ENCODE measurements at places on chromosomes 2 and 18.

DNA sequence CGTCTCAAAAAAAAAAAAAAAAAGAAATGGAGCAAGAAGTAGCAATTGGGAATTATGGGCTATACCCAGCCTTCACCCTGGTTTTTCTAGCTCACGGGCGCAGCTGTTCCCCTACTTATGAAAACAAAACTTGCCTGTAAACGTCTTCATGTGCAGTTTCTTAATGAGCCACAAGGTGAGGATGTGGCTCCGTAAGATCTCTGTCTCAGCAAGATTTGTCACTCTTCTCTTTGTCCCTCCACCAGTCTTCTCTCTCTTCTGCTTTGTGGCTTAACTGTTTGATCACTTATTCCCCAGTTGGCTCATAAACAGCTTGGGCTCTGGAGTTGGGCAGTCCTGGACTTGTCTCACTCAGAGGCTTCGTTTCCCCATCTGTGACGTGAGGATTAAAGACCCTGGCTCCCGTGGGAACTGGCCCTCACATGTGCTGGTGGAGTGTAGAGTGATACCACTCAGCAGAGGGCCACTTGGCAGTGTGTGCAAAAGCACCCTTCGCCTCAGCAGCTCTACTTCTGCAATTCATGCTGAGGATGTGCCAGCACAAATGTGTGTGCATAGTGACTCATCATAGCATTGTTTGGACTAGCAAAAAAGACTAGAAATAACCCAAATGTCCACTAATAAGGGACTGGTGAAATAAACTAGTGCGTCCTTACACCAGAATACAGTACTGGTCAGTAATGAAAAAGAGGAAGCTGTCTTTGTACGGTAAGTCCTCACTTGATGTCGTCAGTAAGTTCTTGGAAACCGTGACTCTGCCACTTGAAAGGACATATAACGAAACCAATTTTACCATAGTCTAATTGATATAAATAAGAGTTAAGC lies 8.7 kb downstream of the CEP68 start:
- no peak for DNase-seq

DNA sequence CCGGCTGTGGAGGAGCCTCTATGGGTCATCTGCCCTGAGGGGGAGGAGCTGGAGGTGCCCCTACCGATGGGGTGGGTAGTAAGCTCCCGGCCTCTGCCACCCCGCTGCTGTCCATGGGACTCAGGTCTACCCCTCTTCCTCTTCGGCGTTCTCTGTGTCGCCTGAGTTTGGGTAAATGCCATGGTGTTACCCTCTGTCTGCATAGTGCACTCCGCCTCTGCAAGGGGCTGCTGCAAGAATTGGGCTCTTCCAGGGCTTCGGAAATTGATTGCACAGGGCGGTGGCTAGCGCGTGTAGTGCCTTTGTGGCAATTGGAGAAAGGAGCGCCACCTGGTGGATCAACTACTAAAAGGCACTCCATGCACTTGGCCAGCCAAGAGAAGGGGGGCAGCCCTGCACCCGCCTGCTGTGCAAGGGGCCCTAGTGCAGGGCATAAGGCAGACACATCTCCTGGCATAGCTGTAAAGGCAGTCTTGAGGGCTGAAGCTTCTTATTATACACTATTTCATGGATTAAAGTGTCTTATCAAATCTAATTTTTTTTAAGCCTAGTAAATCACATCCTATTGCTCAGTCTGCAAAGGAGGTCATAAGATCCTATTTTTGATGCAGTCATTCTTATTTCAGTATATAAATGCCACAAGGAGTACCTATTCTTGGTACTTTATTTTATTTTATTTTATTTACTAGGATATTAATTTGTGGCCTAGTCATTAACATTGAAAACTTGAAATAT lies 308.9 kb downstream of the PDE11A start:
- peak; percentile 38 for DNase-seq

- no peak for DNase-seq
These were observed 141.6 kb downstream of the ZNF236 start for GRCh38 chr18:76963936-76964335.

DNA sequence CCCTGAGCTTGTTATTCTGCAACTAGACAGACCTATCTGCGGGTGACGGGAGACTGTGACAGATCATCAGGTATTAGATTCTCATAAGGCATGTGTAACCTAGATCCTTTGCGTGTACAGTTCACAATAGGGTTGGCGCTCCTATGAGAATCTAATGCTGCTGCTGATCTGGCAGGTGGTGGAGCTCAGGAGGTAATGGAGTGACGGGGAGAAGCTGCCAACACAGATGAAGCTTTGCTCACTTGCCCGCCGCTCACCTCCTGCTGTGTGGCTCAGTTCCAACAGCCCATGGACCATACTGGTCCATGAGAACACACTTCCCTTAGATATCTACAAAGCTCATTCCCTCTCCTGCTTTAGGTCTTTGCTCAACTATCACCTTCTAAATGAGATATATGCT lies 198.2 kb upstream of the SMAD7 start:
- DNase-seq = no peak

GRCh38 chr2:36477746-36478145 lies 120.2 kb downstream of the FEZ2 start:
- DNase-seq = no peak

- DNase-seq = no peak
These were observed 61.3 kb downstream of the PTRHD1 start for GRCh38 chr2:24731923-24732322.

DNA sequence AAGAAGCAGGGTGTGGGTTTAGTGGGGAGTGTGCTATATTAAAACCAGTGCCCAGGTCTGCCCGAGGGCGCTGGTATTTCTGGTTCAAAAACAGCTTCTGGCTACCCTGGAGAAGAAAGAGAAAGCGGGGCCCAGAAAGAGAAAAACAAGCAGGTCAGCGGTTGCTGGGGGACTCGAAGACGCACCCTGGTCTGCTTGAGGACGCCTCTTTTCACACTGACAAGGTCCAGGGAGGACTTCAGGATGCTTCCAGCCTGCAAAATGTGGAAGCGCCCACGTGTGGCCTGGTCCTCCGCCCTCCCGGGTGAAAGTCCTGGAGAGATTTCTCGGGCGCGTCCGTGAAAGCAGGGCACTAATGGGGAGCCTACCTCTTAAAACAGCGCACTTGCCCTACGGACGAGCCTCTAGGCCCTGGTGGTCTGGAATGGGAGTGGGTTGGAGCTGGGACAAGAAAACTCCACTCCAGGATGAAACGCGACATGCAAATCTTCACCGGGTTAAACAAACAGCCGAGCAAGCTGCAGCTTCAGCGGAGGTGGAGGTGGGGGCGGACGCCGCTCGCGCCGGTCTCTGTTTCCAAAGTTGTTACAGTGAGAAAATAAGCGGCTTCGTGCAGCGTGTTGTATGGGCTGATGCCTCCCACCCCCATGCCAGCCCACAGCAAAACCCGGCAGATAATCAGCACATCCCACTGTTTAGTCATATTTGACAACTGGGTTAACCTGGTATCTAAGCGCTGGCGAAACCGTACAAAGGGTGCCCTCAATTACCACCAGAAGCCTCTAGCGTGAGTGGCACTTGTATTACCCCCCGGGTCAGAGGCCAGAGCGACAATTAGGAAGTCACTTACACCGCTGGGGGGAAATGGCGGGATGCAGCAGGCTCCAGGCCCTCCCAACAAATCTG lies 1.1 kb upstream of the SP9 start:
- DNase-seq = no peak

Data from NCI-H1105 treated with DMSO at 0.1 percent for 48 hours (cell line).